ENCODE measurements at places on chromosomes 12 and 14. TPM values are rescaled to one million over a fixed set of nuclear protein-coding genes. Genes with fewer than 3 reads are reported as not detected.

Gene CIROP
- 0.88 TPM for total RNA-seq

Gene TGM1
- 0.52 TPM for total RNA-seq

Gene HECTD1
- total RNA-seq = 75.6 TPM

Gene ZC2HC1C
- 0.39 TPM for total RNA-seq

Gene CLECL1
- total RNA-seq = not detected

Gene CLEC1A
- total RNA-seq = 0.13 TPM

Gene DNAH10
- 0.32 TPM for total RNA-seq

Gene KRT72
- total RNA-seq = not detected

Gene IKBIP
- total RNA-seq = 86.1 TPM

Gene LYZ
- 0.56 TPM for total RNA-seq

Data from epithelial cell of alveolus of lung (primary cell).